ENCODE measurements at places on chromosomes 2 and 18.

GRCh38 chr18:25164211-25164847 lies 187.6 kb downstream of the ZNF521 start:
- DNase-seq: peak; percentile 7

GRCh38 chr2:69499242-69499641 lies 62.0 kb upstream of the NFU1 start:
- DNase-seq: peak; percentile 67

DNA sequence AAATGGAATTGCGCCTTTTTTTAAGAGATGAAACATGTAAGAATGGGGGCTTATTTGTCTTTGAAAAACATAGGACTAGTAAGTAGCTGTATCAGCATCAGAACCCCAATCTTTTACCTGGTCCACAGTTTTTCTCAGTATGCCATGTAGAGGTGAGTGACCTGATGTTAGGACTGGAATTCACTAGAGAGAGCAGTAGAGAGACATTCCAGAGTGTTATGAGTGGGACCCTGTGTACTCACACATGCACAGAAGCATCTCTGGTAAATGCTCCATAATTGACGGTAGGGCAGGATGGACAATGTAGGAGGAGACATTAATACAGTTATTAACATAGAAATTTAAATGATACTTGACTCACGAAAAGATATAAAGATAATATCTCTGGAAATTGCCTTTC lies 1.4 kb upstream of the GALNT13 start:
- no peak for DNase-seq

- DNase-seq: no peak
These were observed 21.0 kb upstream of the CYRIA start for GRCh38 chr2:16686641-16687040.

GRCh38 chr2:28287256-28287915 lies 105.3 kb upstream of the FOSL2 start:
- no peak for DNase-seq

DNA sequence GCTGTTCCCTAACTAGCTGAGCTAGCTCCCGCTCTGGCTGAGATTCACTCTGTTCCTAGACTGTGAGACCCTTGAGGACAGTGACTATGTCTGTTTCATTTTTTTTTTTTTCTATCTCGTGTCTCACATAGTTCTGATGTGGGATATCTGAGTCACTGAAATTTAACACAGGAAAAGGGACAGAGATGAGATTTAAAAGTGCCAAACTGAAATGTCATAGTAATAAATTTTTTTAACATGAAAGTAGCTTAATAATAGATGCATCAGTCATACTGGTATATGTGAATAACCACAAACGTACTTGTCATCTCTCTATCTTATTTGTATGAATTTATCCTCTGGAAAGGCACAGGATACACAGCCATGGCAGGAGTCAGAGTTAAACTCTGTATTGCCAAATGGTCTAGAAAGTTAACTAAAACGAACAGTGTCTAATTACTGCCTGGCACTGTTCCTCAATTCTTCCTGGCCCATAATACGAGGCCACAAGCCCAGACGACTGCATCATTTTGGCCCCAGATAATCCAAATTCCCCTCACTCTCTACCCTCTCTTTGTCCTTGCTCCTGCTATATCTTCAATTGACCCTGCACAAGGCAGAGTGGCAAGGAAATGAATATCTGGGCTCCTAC lies 87.5 kb downstream of the SATB2 start:
- no peak for DNase-seq

DNA sequence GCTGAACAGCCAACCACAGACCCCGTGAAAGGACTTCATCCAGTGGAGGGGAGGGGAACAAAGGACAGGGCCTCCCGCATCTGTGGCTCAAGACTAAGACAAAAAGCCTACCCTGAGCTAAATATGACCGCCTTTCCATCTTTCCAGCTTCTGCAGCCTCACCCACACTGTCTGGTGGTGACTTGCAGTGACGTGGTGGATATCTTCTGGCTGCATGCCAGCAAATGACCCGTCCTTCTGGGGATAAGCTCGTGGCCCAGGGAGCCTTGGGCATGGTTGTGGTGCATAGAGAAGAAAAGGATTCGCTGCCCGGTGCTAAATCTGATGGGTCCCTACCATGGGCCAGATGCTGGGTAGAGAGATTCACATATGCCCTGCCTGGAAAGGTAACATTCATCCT lies 8.7 kb upstream of the NGEF start:
- no peak for DNase-seq

DNA sequence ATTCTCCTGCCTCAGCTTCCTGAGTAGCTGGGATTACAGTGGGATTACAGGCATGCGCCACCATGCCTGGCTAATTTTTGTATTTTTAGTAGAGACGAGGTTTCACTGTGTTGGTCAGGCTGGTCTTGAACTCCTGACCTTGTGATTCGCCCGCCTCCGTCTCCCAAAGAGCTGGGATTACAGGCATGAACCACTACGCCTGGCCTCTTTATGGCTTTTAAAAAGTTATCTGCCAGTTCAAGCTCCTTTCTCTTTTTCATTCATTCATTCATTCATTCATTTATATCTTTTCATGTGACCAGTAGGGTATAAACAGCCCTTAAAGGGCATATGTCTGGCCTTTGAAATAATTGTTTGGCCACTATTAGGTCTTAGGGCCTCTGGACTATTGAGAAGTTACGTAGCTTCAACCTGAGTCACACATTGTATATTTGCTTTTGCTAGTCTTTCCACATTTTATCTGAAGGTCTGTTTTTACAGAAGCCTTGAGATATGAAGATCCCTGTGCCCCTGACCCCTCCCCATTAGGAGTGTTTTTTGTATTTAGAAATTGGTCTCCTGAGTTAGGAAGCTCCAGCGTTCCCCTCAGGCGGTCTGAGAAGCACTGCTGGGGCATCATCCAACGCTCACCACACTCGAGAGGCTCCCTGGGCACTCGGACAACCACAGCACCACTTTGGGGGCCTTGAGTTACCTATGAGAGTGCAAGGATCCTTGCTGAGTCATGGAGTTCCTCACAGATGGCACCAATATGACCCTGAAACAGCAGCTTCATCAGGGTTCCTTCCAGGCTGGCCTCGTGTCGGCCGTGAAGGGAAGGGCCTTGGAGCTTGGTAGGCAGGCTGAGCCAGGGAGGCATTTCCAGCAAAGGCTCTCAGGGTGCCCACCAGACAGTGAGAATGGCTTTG lies 21.8 kb downstream of the FZD5 start:
- no peak for DNase-seq

GRCh38 chr18:49619801-49620200 lies 57.9 kb downstream of the LIPG start:
- no peak for DNase-seq

GRCh38 chr2:20205915-20206524 lies 18.9 kb downstream of the SDC1 start:
- no peak for DNase-seq

DNA sequence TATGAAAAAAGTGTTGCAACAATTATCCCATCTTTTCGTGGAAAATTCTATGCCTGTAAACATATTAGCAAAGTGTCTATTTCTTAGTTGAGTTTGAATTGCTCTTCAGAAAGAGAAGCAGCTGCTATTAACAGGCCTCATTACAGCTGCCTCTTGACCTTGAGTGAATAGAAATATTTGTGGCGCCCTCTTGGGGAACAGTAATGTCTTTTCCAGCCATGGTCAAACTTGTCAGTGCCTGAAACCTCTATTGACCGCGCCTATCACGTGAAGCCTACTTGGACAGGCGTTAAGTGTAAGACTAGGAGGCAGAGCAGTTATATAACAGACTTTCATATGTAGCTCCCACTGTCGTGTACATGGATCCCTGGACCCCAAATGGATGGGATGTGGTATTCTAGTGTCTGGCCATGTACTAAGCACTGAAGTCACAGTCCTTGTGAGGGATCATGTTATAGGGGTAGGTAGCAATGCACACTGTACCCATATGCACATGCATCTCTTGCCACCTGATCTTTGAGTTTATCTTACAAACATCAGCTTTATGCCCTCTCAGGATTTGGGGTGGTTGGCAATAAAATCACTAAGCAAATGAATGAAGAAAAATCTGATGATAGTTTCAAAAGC lies 245.0 kb downstream of the PTGR3 start:
- no peak for DNase-seq

GRCh38 chr2:195534971-195535370 lies 122.1 kb upstream of the SLC39A10 start:
- DNase-seq: no peak

DNA sequence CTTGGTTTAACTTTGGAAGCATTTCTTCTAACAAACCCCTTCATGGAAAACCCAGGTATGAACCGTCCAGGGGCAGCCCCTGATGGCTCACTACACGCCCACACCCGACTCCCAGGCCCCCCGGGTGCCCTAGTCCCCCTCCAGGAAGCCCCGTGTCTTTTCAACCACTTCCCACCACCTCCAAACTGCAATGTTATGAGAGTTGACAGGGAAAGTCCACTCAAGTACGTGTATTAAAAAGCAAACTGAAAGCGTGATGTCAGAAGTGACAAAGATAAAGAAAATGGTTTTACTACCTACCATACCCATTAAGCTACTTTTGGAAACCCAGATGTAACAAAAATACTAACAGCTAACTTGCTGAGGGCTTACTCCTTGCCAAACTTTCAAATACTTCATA lies 51.5 kb downstream of the L3MBTL4 start:
- no peak for DNase-seq

DNA sequence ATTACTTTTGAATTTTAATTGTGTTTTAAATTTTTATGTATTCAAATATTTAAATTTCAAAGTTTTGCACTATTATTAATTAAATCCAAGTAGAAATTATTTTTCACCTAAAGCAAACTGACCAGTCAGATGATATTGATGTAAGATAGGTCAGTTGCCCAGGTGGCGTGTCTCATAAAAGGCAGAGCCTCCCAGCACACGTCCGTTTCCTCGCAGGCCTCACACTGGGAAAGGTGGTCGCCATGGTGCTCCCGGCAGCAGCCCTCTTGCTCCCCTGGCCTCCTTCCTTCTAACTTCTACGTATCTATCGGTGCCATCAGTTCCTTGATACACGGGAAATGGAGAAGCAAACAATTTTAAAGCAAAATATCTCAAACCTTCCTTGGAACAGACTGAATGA lies 516.8 kb downstream of the GALR1 start:
- DNase-seq: no peak

GRCh38 chr2:9143264-9143815 lies 63.3 kb upstream of the ASAP2 start:
- no peak for DNase-seq

DNA sequence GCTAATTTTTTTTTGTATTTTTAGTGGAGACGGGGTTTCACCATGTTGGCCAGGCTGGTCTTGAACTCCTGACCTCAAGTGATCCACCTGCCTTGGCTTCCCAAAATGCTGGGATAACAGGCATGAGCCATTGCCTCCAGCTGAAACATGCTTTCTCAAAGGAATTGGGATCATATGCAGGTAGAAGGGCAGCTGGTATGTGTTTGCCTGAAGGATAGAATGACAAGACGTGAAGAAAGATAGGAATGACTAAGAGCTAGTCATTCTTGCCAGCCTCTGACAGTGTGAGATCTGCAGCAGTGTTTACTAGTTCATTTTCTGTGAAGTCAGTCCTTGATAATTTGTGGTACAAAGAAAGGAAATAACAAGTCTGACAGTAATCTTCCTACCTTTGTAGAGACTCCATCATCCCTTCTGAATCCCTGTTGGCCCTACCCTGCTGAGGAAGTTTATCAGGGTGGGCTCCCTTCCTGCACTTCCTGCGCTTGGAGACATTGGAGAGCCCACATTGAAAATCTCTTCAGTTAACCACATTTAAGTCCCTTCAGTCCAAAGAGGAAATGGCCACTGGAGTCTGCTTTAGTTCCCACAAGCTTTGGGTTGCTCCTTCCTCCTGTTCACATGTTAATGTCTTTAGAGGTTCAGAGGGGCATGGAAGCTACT lies 14.7 kb downstream of the CFLAR start:
- peak; percentile 31 for DNase-seq
